ENCODE measurements at places on chromosomes 11 and 22. TPM values are rescaled to one million over a fixed set of nuclear protein-coding genes. Genes with fewer than 3 reads are reported as not detected.

Gene MICAL2
- total RNA-seq = 664 TPM

Gene ELMOD1
- total RNA-seq = 0.19 TPM

Gene C11orf65
- 0.62 TPM for total RNA-seq

Gene ANO5
- total RNA-seq = 2.3 TPM

Gene KCNE3
- under 0.01 TPM for total RNA-seq

All from aortic smooth muscle cell (primary cell).